ENCODE measurements at places on chromosomes 4 and X. TPM values are rescaled to one million over a fixed set of nuclear protein-coding genes. Genes with fewer than 3 reads are reported as not detected.

- peak; percentile 78 for DNase-seq
- H3K27me3 ChIP-seq = peaks cover 9% of the 10 kb centered on the region
- no peaks in the 10 kb centered on the region for H3K4me1 ChIP-seq
- H3K36me3 ChIP-seq = no peaks in the 10 kb centered on the region
- H3K27ac ChIP-seq = no peak overlapping the region
Observed at GRCh38 chr4:186037692-186038658, 31.0 kb upstream of the TLR3 start.

DNA sequence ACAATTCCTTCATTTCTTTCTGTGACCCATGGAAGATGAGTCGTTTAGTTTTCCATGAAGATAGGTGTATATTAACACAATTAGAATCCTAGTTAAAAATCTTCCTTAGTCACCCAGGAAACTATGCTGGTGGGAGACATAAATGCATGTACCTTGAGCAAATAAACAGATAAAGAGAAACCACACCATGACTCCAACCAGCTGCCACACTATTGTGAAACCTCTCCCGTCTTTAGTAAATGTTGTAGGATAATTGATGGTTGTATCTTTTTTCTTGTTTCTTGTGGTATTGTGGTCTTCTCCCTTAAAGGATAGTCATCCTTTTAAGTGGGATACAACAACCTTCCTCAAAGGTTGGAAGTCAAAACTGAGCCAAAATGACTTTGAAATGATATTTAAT, 103.8 kb upstream of the LEF1 start:
- H3K27me3 ChIP-seq = no peaks in the 10 kb centered on the region
- H3K4me1 ChIP-seq = peaks cover 8% of the 10 kb centered on the region
- no peak overlapping the region for H3K27ac ChIP-seq
- no peak overlapping the region for H3K4me3 ChIP-seq
- no peak for DNase-seq

GRCh38 chr4:158139086-158139485, 33.7 kb downstream of the GASK1B start:
- H3K4me1 ChIP-seq = no peaks in the 10 kb centered on the region
- no peaks in the 10 kb centered on the region for H3K27me3 ChIP-seq
- H3K36me3 ChIP-seq = no peaks in the 10 kb centered on the region
- DNase-seq = no peak
- no peak overlapping the region for H3K4me3 ChIP-seq

GRCh38 chr4:7638984-7639789, 204.5 kb upstream of the PSAPL1 start:
- no peak overlapping the region for H3K27ac ChIP-seq
- no peaks in the 10 kb centered on the region for H3K36me3 ChIP-seq
- no peaks in the 10 kb centered on the region for H3K4me1 ChIP-seq
- no peak overlapping the region for H3K4me3 ChIP-seq

GRCh38 chrX:11606408-11606807, 59.3 kb downstream of the ARHGAP6 start:
- no peak overlapping the region for H3K4me3 ChIP-seq
- DNase-seq = no peak
- no peaks in the 10 kb centered on the region for H3K36me3 ChIP-seq
- H3K27ac ChIP-seq = no peak overlapping the region
- no peaks in the 10 kb centered on the region for H3K27me3 ChIP-seq
- no peaks in the 10 kb centered on the region for H3K4me1 ChIP-seq

HEPH gene
- total RNA-seq = not detected

MFAP3L gene
- 0.12 TPM for total RNA-seq

Measured in activated CD4-positive, alpha-beta T cell treated with anti-CD3 and anti-CD28 coated beads, Interleukin-2, amount 10 ng/mL, durations not matched to agents 24 days and 14 days (primary cell).